RCC 7860 (cell line): ENCODE measurements at places on chromosomes 6 and 20.
A peak's percentile ranks its signal among the peaks of the same experiment; 100 is the strongest.

DNA sequence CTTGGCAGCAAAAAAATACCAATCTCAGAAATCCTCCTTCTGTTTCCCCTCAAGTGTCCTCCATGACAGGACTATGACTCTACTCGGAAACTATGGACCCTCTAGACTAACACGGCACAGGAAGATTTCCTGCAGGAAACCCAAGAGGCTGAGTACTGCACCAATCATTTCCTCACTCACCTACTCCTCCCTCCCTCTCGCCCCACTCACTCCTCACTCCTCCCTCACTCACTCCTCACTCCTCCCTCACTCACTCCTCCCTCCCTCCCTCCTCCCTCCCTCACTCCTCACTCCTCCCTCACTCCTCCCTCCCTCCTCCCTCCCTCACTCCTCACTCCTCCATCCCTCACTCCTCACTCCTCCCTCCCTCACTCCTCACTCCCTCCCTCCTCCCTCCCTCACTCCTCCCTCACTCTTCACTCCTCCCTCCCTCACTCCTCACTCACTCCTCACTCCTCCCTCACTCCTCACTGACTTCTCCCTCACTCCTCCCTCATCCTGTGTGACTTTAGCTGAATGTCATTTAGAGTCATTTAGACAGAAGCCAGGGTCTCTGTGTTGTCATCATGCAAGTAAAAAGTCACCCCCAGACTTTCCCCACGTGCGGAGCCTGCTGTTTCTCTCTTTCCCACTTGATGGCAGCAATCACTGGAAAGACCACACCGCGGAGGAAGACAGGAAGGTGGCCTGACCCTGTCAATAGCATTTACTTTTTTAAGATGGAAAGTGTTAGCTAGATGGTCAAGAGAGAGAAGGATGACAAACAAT, 226.8 kb upstream of the PDE10A start:
- DNase-seq, result no peak

- DNase-seq, result no peak
These were observed 71.0 kb downstream of the PLAGL1 start for GRCh38 chr6:143936778-143937667.

GRCh38 chr6:165644586-165645266, 18.3 kb downstream of the PDE10A start:
- no peak for DNase-seq

DNA sequence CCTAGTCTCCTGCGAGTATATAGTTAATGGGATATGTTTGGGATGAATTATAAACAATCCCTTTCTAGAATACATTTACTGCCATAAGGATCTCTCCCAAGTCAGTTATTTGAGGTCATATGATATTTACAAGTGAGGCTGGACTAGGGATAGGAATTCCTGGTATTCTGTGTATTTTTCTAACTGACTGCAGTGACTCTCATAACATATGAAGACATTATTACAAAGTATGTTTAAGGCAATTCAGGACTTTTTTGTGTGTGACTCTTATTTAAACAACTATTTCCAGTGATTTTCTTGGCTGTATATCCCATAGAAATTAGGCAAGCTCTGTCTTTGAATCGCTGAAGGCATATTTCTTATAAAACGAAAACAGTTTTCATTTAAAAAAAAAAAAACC, 18.4 kb upstream of the TNFAIP3 start:
- no peak for DNase-seq

GRCh38 chr6:22087960-22088706, 208.7 kb downstream of the PRL start:
- DNase-seq, result no peak

DNA sequence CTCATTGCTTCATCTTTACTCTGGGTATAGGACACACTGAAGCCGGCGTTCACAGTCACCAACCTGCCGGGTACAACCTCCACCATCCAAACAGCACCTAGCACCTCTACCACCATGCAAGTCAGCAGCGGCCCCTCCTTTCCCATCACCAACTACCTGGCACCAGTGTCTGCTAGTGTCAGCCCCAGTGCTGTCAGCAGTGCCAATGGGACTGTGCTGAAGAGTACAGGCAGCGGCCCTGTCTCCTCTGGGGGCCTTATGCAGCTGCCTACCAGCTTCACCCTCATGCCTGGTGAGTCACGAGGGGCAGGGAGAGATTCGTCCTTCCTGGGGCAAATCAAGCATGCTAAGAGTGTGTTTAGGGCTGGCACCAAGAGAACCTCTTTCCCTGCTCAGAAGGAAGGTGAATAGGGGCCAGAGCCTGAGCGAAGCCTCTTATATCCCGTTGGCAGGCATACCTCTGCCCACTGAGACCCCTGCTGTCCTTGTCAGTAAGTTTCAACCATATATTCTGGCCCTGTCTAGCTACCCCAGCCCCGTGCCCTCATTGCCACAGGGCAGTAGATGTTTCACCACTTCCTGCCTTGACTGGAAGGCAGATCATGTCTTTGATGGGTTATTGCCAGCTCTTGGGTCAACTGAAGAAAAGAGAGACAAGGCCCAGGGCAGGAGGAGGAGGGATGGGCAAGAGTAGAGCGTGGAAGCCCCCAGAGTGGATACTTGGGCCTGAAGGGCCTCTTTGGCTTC, 4.8 kb downstream of the SRF start:
- no peak for DNase-seq

DNA sequence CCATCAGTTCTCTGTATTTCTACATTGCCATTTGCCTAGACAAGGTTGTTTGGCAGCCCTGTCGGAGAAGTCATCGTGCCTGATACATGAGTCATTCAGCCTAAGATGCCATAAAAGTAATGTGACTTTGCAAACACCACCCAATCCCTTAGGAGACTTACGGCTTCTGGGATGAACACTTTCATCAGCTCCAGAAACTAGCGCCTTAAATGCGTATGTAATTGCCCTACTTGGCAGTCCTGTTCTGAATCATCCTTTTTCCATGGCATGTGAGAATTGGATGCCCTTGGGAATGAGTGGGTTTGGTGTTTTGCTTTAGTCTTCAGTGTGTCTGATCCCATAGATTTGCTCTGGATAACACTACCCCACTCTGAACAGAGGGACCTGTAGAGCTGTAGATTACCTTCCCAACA, 158.5 kb downstream of the SASH1 start:
- DNase-seq, result peak; percentile 84

- DNase-seq, result no peak
These were observed 180.0 kb downstream of the WDR27 start for GRCh38 chr6:169521825-169522224.

DNA sequence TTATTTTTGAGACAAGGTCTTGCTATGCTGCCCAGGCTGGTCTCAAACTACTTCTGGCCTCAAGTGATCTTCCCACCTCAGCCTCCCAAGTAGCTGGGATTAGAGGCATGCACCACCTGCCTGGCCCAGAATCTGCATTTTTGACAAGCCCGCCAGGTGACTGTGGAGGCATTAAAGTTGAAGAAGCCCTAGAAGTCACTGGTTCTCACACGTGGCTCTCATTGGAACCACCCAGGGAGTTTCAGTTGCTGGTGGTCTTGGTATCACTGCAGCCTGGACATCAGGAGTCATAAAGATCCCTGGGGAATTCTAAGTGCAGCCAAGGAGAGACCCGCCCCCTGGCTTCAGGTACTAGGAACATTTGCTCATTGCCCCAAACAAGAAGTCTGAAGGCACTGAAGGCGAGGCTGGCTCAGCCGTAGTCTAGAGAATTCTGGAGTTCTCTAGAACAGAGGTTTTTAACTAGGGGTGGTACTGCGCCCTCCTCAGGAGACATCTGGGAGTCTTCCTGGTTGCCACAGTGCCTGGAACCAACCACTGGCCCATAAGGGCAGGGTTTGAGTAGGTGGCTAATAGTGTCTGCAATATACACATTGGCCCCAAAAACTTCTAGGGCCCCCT, 182.8 kb downstream of the ZMYND8 start:
- DNase-seq, result no peak

GRCh38 chr20:57656252-57656820, 36.1 kb upstream of the ZBP1 start:
- no peak for DNase-seq

- no peak for DNase-seq
These were observed 726 bp upstream of the EMILIN3 start for GRCh38 chr20:41367393-41367695.

DNA sequence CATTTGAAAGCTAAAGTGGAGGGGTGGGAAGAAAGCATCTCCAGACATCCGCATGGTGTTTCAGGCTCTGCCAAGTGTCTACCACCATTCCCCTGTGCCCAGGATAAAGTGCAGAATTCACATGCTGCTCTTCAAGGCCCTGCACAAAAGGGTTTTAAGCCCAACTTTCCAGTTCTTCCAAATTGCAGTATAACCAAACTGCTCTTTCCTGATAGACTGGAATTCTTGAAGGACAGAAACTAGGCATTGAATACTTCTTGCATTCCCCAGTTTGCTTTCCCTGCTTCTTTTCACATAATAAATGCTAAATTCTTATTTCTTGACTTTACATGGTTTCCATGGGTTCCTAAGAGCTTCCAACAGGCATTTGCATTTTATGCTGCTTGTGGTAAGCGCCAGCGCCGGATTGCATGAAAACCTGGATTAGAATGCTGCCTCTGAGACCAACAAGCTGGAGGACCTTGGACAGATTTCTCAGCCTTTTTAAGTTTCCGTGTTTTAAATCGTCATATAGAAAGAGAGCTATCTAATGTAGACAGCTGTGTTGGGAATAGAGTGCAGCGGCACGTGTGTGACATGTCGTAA, 7.9 kb downstream of the SOX4 start:
- DNase-seq, result no peak

DNA sequence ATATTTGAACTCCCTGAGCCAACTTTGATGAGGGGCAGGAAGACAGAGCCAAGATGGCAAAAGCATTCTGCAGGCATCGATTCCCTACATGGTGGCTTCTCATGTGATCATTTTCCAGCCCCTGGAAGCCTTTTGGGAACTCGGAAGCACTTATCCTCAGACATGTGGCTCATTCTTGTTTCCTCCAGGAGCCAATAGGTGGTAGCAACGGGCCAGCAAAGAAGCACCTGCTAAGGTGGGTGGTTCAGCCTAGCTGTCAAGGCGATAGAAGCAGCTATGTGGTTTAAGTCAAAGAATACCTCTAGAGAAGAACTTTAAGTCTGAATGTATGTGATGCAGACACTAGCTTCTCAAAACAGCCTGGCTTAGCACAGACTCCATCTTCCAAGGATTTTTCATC, 64.9 kb upstream of the PAX1 start:
- no peak for DNase-seq

DNA sequence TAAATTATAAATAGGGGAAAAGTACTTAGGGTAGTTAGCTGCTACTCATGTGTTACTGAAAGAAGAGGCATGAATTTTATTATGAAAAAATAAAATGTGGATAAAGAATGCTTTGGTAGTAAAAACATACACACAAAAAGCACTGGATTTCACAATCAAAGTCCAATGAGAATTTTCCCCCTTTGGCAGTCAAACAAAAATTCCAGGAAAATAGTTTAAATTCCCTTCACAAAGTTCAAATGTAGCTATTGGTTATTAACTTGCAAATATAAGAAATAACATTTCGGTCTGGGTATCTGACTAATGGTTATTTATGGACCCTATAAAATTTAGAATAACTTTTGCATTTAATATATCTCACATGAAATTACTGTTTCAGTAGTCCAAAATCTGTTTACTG, 210.4 kb downstream of the FOXC1 start:
- no peak for DNase-seq

DNA sequence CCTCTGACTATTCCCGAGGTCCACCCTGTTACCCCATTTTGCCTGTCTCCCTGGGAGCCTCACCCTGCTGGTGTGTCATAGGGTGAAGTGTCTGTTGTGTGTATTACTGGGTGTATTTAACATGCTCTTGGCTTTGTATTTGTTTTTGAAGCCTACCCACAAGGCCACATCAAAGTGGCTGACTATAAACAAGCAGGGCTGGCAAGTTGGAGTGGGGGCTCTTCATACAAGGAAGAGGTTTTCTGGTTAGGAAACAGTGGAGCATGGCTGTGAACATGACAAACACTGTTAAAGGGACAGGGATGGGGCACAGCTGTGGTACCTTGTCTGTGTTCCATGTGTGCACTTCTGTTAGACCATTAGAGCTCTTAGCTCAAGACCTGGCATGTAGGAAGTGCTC, 26.3 kb downstream of the HECA start:
- DNase-seq, result no peak

DNA sequence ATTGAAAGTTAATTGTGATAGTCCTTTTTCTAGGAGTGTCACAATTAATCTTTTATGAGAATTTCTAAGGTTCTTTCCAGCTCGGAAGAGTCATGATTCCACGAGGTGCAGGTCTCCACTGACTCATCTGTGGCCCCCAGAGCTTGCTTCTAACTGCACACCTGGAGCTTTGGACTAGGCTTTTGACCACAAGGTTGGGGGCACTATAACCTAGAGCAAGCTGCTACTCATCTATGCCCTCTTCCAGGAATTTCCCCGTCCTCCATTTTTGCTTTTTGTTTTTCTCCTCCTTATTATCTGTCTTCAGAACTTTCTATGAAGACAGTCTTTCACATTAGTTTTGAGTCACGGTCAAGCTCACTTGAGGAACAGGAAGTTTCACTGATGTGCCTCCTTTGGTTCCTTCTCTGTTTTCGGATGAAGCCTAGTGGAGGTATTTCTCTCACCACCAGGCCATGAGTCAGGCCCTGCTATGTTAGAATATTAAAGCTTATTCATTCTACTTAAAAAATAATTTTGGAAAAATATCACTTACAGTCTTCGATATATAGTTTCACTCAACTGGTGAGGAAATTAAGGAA, 119.2 kb upstream of the INSM1 start:
- DNase-seq, result no peak

GRCh38 chr6:147071776-147072175, 132.4 kb upstream of the STXBP5 start:
- no peak for DNase-seq

DNA sequence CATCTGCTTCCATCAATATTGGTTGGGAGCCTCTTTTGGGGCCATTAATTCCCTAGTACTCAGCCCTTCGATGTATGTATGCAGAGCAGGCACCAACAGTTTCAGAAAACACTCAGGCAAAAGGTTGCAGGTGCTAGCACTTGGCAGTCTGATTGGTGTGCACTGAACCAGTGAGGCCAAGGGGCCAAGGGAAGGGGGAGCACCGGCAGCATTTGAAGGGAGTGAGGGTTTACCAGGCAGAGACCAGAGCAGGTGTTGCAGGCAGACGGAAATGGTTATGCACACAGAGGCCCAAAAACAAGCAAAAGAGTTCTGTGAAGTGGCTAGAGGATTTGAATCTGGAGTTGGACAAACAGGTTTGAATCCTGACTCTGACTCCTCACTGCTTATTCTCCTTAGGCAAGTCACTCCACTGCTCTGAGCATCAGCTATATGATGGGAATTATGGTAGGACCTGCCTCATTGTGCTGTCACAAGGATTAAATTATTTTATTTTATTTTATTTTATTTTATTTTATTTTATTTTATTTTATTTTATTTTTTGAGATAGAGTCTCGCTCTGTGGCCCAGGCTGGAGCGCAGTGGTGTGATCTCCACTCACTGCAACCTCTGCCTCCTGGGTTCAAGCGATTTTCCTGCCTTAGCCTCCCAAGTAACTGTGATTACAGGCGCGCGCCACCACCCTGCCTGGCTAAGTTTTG, 58.1 kb upstream of the SHLD1 start:
- no peak for DNase-seq

- DNase-seq, result no peak
These were observed 263.9 kb upstream of the CITED2 start for GRCh38 chr6:139638179-139638941.

GRCh38 chr20:50590348-50590664, 80.1 kb downstream of the PTPN1 start:
- DNase-seq, result no peak

GRCh38 chr6:153790876-153791473, 248.1 kb upstream of the OPRM1 start:
- no peak for DNase-seq

GRCh38 chr6:156280065-156280464, 497.1 kb upstream of the ARID1B start:
- DNase-seq, result no peak

GRCh38 chr6:98380589-98380988, 453.8 kb upstream of the POU3F2 start:
- DNase-seq, result no peak

GRCh38 chr20:48019496-48019895, 234.2 kb upstream of the SULF2 start:
- no peak for DNase-seq
